ENCODE measurements at places on chromosomes 6 and 20. TPM values are rescaled to one million over a fixed set of nuclear protein-coding genes. Genes with fewer than 3 reads are reported as not detected.

FAM184A gene
- 86.2 TPM for polyA plus RNA-seq

DNA sequence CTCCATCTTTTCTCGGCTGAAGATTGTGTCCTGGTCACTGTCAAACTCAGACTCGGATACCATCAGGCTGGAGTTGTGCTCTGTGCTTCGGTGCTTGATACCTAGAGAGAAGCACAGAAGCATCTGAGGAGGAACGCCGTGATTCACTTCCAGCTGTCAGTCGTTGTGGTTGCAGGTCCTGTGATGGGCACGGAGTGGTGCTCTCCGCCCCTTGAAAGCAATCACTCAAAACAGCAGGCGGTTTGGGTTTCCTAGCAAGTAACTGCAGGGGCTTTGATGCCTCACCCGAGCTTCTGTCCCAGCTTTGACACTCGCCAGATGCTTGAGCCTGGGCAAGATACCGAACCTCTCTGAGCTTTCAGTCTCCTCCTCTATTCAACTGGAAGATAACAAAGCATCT, 52.5 kb downstream of the ALDH5A1 start:
- DNase-seq = no peak

DNA sequence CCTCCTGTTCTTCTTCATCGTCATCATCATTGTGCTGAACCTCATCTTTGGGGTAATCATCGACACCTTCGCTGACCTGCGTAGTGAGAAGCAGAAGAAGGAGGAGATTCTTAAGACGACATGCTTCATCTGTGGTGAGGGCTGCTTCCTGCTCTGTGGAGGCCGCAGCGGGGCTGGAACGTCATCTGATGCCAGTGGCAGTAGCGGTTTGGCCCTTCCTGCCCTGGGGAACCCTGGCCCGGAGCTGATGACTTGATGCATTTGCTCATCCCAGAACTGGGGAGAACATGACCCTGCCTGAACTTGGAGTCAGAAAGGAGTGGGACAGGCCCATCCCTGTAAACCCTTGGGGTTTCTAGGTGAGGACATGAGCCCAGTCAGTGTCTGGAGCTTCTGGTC, 18.7 kb downstream of the UQCC2 start:
- DNase-seq = no peak

DNA sequence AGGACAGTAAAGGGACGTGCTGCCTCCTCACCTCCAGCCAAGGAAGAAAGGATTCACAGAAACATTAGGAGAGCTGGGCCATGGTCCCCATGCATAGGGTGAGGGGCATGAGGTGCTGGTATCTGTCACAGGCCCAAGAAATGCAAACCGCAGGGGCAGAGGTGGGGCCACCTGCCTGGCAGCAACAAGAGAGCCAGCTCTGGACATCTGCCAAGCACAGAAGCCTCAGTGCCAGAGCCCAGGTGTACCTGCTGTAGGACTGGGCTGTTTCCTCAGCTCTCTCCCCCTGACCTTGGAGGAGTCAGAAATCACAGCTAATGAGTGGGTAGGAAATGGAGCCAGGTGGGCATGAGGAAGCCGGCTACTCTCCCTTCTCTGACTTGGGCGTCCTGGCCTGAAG, 45.3 kb downstream of the SLC2A12 start:
- peak; percentile 52 for DNase-seq
